ENCODE measurements at places on chromosomes 13 and 19.

GRCh38 chr13:30178976-30179375 lies 128.4 kb downstream of the KATNAL1 start:
- no peak for DNase-seq

DNA sequence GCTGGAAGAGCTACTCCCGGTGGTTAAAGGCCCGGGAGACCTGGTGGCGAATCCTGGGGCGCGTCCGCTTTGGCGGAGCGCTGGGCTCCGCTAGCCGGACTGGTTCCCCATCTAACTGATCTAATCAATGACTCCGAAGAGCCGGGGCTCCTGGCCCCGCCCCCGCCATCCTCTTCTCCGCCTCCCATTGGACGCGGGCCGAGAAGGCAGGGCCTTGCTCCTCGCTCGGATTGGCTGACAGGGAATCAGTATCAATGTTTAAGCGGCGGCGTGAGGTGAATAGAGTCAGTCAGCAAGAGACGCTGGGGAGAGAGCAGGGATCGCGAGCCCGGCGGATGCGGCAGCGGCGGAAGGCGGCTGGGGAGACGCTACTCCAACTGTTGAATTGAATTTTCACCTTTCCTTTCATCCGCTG lies 1.7 kb upstream of the PCDH17 start:
- peak; percentile 60 for DNase-seq

GRCh38 chr19:53621885-53622740 lies 9.7 kb upstream of the DPRX start:
- no peak for DNase-seq

DNA sequence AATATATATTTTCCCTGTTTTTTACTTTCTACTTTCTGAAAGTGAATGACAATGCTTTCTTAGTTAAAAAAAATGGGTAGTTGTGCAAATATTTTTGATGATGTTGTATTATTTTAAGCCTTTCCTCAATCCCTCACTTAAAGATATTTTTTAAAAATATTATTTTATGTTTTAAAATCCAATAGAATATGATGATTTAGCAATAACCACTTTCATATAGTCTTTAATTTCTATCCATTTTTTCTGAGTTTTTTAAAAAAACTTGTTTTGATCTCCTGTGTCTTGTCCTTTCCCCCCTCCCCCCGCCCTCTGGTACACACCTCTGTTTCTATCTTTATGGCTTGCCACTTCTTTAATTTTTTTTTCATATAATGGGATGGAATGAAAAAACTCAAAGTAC lies 362.0 kb upstream of the SLITRK6 start:
- no peak for DNase-seq

DNA sequence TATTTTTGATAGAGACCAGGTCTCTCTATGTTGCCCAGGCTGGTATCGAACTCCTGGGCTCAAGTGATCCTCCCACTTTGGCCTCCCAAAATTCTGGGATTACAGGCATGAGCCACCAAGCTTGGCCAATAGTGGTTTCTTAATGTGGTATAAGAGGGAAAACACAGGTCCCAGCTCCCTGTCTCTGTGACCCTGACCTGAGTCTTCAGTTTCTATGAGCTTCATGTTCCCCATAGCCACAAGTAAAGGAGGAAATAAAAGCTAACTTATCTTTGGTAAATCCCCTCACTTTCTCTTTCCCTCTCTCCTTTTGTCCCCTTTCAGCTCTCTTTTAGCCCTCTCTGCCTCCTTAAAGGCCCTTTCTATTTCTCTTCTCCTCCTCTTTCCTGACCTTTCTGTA lies 50.3 kb downstream of the ABCC4 start:
- no peak for DNase-seq

DNA sequence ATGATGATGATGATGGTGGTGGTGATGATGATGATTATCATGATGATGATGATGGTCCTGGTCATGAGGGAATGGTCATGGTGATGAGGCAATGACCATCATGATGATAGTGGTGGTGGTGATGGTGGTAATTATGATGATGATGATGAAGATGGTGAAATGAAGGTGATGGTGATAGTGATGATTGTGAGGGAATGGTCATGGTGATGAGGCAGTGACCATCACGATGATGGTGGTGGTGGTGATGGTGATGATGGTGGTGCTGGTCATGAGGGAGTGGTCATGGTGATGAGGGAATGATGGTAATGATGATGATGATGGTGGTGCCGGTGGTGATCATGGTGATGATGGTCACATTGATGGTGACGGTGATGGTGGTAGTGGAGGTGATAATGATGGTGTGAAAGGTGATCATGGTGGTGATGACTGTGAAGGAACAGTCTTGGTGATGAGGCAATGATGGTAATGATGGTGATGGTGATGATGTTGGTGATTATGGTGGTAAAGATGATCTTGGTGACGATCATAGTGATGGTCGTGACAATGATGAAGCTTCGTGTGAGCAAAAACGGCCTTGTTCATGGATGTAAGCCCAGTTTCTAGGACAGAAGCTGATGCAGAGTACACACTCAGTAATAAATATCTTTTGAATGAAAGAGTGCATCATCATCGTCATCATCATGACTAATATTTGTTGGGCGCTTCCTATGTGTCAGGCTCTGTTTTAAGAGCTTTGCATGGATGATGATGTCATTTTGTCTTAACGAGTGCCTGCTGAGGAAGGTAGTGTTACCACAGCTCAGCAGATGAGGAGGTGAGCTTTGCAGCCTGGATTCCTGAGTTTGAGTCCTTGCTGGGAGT lies 17.3 kb downstream of the SBK2 start:
- no peak for DNase-seq

GRCh38 chr19:19022380-19022961 lies 10.8 kb downstream of the SUGP2 start:
- no peak for DNase-seq

DNA sequence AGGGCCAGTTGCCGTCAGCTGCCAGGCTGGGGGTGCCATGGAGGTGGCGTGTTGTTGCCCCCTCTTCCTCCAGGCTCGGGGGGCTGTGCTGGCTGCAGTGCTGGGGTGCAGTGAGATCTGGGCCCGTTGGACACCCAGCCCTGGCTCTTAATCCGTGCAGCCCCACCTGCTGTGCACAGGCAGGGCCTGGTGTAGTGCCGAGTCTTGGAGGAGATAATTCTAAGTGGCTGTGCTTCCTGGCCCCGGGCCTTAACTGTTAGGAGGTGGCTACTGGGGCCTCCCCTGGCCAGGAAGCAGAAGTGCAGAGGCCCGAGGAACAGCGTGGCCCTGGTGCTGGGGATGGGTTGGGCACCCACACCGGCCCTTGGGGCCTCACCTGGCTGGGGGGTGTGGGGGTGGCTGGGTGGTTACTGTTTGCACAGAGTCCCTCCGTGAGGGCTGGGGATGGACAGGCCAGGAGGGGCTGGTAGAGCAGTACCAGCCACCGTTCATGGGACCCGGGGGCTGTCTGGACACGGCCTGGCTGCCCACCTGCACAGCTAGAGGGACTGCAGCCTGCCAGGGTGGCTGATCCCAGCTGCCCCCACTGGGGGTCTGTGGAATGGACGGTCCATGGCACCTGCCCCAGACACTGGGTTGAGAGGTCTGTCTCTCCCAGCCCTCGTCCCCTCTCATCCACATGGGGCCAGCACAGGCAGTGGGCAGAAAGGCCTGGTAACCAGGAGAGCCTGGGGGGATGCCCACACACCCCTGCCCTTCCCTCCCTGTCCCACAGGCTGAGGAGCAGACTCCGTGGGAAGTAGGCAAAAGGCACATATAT lies 3.3 kb downstream of the GPX4 start:
- DNase-seq = no peak

DNA sequence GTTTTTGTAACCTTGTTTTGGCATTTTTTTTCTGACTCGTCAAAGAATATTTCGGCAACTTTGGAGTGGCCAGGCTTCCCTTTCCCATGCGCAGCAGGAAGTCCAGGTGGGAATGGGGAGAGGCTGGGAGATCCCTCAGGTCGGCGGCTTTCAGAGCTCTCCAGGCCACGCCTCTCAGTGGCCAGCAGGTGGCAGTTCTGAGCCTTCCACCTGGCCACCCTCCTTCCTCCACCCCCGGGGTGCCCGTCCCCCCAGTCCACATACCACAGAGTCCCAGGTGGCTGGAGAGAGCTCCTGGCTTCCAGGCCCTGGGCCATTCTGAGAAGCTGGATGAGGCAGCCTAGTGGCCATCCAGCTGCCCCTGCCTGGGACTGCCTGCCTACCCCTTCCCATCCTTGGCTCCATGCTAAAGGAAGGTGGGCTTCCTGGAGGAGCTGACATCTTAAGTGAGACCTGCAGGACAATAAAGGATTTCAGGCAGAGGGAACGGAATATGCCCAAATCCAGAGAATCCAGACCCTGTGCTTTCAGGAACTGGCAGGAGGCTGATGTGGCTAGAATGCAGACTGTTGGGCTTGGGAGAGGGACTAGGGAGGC lies 46.3 kb downstream of the CCNE1 start:
- DNase-seq = peak; percentile 48

- peak; percentile 35 for DNase-seq
These were observed 774 bp downstream of the MAN2B1 start for GRCh38 chr19:12665671-12666264.

- no peak for DNase-seq
These were observed 17.0 kb upstream of the COX7A1 start for GRCh38 chr19:36169084-36169760.
